ENCODE measurements at places on chromosomes 3 and 15. TPM values are rescaled to one million over a fixed set of nuclear protein-coding genes. Genes with fewer than 3 reads are reported as not detected.

GRCh38 chr15:90008607-90009006 lies 7.5 kb downstream of the ZNF710 start:
- no peaks in the 10 kb centered on the region for H3K27me3 ChIP-seq
- H3K27ac ChIP-seq = no peak overlapping the region
- H3K4me1 ChIP-seq = peaks cover 19% of the 10 kb centered on the region
- DNase-seq = no peak

- no peaks in the 10 kb centered on the region for H3K4me1 ChIP-seq
- H3K4me3 ChIP-seq = no peak overlapping the region
- H3K27me3 ChIP-seq = no peaks in the 10 kb centered on the region
- H3K36me3 ChIP-seq = no peaks in the 10 kb centered on the region
Observed at GRCh38 chr15:40306371-40306770, 1.4 kb downstream of the PLCB2 start.

SAMMSON gene
- polyA plus RNA-seq = not detected

UROC1 gene
- polyA plus RNA-seq = not detected

- no peaks in the 10 kb centered on the region for H3K27me3 ChIP-seq
- no peaks in the 10 kb centered on the region for H3K4me1 ChIP-seq
- DNase-seq = no peak
- H3K36me3 ChIP-seq = no peaks in the 10 kb centered on the region
- H3K27ac ChIP-seq = no peak overlapping the region
Observed at GRCh38 chr3:116033516-116033915, 410.2 kb downstream of the GAP43 start.

- peaks cover under 1% of the 10 kb centered on the region for H3K27me3 ChIP-seq
- H3K36me3 ChIP-seq = no peaks in the 10 kb centered on the region
- no peak for DNase-seq
Observed at GRCh38 chr3:154334973-154335420, 10.7 kb upstream of the DHX36 start.

SERPINI2 gene
- polyA plus RNA-seq = 0.10 TPM
